ENCODE measurements at places on chromosomes 5 and 9.

GRCh38 chr9:89498852-89499480 lies 1.1 kb upstream of the SEMA4D start:
- DNase-seq = peak; percentile 72

GRCh38 chr5:10123254-10123989 lies 126.3 kb downstream of the ATPSCKMT start:
- no peak for DNase-seq

DNA sequence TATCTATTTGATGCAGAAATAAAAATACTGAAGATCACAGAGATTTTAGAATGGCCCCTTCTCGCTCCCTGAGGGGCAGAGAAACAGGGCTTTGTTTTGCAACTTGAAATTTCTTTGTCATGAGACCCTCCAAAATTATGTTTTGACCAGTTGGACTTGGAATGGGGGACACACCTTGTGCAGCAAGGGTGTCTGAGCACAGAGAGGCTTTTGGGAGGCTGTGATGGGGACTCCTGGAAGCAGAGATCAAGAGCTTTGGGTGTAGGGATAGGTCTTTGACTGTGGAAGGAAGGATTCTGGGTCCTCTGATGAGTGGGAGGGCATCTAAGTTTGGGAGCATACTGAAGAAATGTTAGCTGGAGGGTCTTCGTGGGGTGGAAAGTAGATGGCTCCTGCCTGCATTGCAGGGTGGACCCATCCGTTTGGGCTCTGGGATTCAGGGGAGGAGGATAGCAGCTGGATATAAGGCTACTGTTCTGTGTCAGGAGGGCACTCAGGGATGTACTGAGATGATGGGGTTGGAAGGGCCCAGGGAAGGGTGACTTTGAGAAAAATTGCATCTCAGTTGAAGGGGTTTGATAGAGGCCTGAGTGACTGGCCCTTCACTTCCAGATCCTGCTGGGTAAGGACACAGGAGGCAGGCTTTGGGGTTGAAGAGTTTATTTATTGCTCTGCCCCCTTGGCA lies 1.8 kb upstream of the MYORG start:
- no peak for DNase-seq

DNA sequence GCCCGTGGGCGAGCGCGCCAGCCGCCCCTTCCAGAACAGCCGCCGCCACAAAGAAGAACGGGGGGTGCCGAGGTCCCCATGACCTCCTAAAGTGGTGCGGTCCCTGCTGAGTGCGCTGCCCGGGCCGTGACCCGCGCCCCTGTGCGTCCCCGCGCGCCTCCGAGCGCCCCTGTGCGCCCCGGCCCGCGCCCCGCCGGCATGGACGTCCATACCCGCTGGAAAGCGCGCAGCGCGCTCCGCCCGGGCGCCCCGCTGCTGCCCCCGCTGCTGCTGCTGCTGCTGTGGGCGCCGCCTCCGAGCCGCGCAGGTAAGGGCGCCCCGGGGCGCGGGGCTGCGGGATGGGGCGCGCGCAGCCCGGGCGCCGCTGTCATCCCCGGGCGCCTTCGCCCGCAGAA lies 384 bp downstream of the COL5A1 start:
- no peak for DNase-seq

DNA sequence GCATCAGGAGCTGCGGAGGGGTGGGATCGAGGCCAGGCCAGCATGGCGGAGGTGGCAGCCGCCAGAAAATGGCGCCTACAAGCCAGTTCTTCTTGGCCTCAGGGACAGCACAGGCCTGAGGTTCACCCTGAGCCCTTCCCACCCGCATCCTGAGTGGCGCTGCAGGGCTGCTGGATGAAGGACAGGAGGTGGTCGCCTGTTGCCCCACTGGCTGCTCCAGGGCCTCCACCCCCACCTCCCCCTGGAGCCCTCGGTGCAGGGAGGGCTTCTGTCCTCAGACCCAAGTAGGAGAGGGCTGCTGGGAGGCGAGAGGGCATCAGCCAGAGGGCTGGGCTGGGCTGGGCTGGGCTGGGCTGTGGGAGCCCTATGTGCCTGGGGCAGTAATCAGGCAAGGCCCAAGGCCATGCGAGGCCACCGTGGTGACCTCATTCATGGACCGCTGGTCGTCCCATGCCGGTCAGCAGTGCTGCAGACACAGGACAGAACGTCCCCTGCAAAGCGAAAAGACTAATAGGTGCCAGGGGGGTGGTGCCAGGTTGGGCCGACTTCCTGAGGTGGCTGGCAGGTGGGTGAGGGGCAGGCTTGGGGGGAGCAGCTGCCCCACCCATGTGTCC lies 13.8 kb downstream of the GPSM1 start:
- no peak for DNase-seq

- no peak for DNase-seq
These were observed 225.7 kb downstream of the FSTL4 start for GRCh38 chr5:133386662-133387061.
